Activated T-helper 1 cell treated with anti-CD3 and anti-CD28 coated beads, Interleukin-2, amount 50 U/mL, for 16 hours (primary cell): ENCODE measurements at places on chromosomes 3 and 15.

- DNase-seq: no peak
Measured at GRCh38 chr15:90022345-90022744, 21.2 kb downstream of the ZNF710 start.

DNA sequence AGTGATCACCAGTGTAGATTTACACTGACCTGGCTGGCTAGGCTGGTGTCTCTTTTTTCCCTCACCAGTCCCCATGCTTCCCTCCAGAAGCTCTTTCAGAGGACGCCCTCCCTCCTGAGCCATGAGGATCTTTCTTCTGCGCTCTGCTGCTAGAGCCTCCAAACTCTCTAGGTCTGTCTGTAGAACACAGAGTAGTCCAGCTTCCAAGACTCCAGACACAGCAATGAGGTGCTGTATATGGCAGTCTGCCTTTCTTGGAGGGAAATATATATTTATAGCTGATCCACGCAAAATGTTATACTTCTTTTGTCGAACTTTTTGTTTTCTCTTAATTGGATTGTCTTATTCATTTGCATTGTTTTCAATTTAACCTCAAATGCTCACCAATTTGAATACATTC, 1121.8 kb downstream of the ROBO2 start:
- DNase-seq: no peak

DNA sequence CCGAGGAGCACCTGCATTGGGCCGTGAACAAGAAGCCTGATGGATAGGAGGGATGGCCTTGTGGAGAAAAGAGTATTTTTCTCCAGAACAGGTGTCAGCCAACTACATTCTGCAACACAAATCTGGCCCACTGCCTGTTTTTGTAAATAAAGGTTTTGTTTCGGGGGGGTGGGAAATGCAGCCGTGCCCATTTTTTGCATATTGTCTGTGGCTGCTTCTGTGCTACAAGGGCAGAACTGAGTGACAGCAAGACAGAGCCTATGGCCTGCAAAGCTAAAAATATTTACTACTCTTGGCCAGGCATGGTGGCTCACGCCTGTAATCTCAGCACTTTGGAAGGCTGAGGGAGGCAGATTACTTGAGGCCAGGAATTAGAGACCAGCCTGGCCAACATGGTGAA, 95.9 kb upstream of the AKAP13 start:
- DNase-seq: no peak

DNA sequence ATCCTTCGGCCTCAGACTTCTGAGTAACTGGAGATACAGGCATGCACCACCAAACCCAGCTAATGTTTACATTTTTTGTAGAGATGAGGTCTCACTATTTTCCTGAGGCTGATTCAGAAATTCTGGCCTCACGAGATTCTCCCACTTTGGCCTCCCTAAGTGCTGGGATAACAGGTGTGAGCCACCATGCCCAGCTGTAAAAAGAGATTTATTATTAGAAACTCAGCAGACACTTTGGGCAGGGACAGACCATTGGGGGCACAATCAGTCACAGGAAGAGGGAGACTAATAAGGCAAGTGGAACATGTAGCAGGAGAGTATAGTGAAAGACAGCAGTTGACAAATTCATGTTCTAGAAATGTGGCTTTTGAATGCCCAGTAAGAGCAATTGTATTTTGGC, 249.2 kb downstream of the CBLB start:
- no peak for DNase-seq

DNA sequence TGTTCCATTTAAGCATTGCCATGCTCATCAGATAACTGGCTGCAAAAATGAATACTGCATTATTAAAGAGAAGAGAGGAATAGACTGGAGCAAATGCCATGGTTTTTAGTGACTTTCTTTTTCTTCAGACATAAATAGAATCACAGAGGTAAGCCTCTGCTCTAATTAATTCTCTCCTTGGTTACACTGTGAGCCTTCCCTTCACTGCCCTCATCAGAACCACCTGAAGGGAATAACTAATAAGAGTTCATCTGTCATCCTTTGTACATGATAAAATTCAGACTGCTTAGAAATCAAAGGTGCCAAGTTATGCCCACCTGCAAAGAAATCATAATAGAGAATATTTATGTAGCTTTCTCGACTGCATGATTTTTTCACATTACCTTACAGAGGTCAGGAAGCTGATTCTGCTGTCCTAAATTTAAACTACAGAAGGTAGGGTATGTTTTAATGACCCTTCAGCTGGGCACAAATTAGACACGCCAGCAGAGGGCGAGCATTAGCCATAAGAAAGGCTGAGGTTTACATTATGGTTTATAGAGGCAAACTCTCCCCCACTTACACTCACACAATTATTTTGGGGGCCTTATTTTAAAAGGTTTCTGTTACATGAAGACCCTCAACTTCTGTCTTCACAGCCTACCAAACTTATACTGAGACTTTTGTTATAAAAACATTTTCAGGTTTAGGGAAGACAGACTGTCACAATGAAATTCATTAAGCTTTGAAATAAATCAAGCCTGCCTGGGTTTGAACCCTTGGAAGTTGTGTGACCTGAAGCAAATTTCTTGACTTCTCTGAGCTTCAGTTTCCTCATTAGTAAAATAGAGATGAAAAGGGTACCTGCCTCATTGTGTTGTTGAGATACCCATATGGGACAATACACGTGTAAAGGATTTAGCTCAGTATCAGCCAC, 15.3 kb upstream of the UNC13C start:
- no peak for DNase-seq

GRCh38 chr3:100776097-100776729, 66.9 kb downstream of the TFG start:
- no peak for DNase-seq

DNA sequence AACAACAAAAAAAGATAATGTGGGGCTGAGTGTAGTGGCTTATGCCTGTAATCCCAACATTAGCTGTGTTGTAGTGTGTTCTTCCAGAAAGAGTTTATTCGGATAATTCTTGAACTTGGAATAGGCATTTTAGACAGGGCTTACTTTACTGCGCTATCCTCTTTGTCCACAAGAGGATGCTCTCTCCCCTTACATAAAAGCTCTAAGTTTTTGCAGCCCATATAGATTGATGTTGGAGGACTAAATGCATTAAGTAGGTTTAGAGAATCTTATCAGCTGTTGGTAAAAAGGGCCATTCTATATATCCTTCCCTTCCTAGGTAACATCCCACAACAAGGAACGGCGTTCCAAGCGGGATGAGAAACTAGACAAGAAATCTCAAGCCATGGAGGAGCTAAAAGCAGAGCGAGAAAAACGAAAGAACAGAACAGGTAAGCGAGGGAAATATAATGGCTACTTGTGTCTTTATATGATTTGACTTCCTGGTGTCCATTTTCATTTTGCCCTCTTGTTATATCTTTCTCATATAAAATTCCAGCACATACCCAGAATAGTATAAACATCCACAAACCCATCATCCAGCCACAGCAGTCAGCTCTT, 27.8 kb upstream of the ITPKA start:
- DNase-seq: no peak

DNA sequence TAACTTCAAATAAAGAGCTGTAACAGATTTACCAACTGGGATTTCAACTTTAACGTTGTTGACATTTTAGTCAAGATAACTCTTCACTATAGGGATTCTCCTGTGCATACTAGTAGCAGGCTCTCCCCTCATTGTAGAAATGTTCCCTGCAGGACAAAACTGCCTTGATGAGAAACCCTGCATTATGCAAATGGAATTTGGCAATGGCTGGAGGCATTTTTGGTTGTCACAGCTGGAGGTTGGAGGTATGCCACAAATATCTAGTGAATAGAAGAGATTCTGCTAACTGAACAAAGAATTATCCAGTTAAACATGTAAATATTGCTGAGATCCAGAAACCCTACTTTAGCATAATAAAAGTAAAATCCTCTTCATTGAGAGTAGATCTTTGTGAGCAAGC, 928.8 kb upstream of the ALCAM start:
- DNase-seq: no peak

DNA sequence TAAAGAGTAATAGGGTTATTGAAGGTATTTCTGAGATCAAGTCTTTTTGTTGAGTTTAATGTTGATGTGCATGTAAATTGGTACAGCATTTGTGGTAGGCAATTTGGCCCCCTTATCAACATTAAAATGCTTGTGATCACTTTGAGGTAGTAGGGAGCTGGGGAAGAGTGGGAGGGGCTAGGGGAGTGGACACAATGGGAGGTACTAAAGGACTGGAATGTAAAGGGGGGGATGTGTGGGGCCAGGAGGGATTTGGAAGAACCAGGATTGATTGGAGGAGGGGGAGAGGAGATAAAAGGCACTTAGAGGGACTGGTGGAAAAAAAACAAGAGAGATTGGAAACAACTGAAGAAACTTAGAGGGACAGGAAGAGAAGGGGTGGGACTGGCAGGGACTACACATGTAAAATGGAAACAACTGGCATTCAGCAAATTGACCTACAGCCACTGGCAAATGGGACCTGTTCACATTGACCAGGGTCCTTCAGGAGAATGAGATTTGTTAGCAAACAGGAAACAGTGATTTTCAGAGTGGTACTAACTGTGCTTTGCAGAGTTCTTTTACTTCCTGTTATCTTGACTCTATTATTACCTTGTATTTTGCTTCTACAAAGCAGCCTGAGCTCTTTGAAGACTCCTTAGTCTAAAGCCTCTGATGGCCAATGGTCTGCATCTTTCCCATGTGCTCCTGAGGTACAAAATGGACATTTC, 47.8 kb upstream of the ZBTB38 start:
- no peak for DNase-seq

GRCh38 chr3:147269907-147270306, 136.4 kb downstream of the ZIC4 start:
- no peak for DNase-seq

- no peak for DNase-seq
Measured at GRCh38 chr3:42387802-42388651, 22.4 kb downstream of the LYZL4 start.

GRCh38 chr3:148990236-148990635, 1.1 kb upstream of the GYG1 start:
- DNase-seq: no peak

GRCh38 chr3:149744151-149744550, 8.1 kb downstream of the COMMD2 start:
- no peak for DNase-seq

DNA sequence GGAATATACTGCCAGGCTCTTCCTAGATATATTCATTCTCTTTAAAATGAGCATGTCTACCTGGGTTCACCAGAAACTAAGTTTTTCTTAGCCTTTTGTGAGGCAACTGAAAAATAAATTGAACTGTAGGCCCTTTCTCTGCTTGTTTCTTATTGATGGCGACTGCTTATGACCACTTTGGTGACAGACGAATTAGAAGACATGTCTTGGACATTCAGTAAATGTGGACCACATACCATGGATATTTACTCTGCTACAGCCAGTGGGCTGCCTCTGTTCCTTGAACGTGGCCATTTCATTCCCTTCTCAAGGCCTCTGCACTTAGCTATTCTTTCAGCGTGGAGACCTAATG, 603 bp upstream of the SELENOK start:
- DNase-seq: no peak

DNA sequence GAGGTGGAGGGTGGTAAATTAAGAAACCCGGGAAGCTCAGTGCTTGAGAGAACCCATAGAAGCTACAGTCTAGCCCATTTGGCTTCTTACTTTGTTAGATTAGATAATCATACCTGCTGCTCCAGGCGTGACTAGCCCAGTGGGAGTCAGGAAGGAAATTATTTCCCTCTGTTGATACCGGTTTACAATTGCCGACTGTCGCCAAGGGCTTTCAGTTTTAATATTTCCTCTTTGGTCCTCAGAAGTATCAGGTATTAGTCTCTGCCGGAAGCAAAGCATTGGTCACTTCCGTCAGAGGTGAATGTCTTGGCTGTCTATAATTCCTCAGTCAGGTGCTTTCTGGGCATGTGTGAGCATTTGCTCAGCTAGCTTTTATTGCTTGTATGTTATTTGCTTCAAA, 75.2 kb downstream of the LPP start:
- no peak for DNase-seq

DNA sequence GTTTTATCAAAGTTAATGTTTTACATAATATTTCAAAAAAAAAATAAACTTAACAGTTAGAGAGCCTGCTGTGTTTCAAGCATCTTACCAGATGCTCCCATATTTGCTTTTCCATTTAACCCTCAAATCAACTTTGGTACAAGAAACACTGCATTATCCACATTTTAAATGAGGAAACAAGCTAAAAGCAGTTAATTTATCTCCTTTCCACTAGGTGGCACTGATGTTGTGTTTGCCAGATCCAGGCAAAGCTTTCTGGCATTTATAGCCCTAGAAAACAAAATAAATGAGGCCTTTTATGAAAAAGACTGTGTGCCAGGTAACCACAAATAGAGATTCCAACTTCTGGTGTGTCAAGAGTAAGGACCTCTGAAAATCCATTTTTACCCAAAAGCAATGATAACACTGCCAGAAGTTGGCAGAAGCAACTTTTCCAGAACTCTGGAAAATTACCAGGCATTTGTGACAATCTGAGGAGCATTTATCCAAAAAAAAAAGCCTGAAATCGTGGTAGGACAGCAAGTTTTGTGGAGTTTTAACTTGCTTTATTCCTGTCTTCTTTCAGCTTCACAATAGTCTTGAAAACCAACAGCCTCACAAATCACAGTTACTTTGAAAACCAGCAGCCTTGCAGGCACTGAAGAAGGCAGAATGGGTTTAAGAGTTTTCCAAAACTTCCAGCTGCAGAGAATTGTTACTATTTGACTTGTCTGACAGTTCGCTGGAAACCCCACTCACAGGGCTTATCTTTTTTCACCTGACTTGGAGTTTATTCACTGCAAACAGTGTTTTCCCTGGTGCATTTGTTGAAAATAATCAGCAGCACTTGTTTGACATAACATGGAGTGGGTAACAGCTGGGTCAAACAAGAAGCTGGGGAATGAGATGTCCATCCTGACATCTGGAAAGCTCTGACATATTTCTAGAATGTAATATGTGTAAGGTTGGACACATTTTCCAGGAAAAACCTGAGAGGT, 9.2 kb downstream of the FAM162A start:
- no peak for DNase-seq

- no peak for DNase-seq
Measured at GRCh38 chr3:8562081-8562595, 60.5 kb downstream of the LMCD1 start.

- DNase-seq: no peak
Measured at GRCh38 chr3:72617424-72618024, 230.7 kb downstream of the SHQ1 start.

- no peak for DNase-seq
Measured at GRCh38 chr3:79845546-79845945, 77.7 kb upstream of the ROBO1 start.

- DNase-seq: no peak
Measured at GRCh38 chr15:58431221-58432149, at the start of gene LIPC. LIPC (plus strand) TSS chr15:58431991; CDS start chr15:58432033, 42 bp downstream.

- DNase-seq: no peak
Measured at GRCh38 chr15:75841626-75842025, 1.6 kb upstream of the UBE2Q2 start.
